Progenitor cell of endocrine pancreas (in vitro differentiated cells): ENCODE measurements at places on chromosomes 11 and 22. TPM values are rescaled to one million over a fixed set of nuclear protein-coding genes. Genes with fewer than 3 reads are reported as not detected.

Gene OR8D1
- total RNA-seq, result not detected in 2 replicates

Gene OR4S2
- total RNA-seq, result not detected in 2 replicates

Gene GRM5
- total RNA-seq, result 0.20 and 0.26 TPM in 2 replicates

Gene OR8D4
- 0.24 and 0.58 TPM in 2 replicates for total RNA-seq

Gene ZNRF3
- 7.5 and 9.5 TPM in 2 replicates for total RNA-seq

Gene BEST1
- 0.34 and 0.44 TPM in 2 replicates for total RNA-seq

Gene EMSY
- 42.3 and 43.3 TPM in 2 replicates for total RNA-seq

Gene UPK3A
- total RNA-seq, result 0.57 and 1.9 TPM in 2 replicates

Gene OR51I1
- total RNA-seq, result not detected in 2 replicates

Gene TBCEL
- 28.6 and 28.9 TPM in 2 replicates for total RNA-seq

Gene UPB1
- 0.50 and 0.75 TPM in 2 replicates for total RNA-seq

Gene CARD18
- total RNA-seq, result not detected in 2 replicates

Gene FXYD2
- total RNA-seq, result 7.4 and 7.7 TPM in 2 replicates

Gene CRACR2B
- 50.9 and 52.9 TPM in 2 replicates for total RNA-seq

Gene TXN2
- total RNA-seq, result 55.0 and 59.6 TPM in 2 replicates

Gene RASGRP2
- total RNA-seq, result 0.53 and 0.73 TPM in 2 replicates

Gene CBLIF
- total RNA-seq, result 17.9 and 27.1 TPM in 2 replicates

Gene ADAMTS15
- 1.2 TPM in 2 replicates for total RNA-seq

Gene DDIAS
- total RNA-seq, result 7.1 and 7.8 TPM in 2 replicates

Gene MMP13
- total RNA-seq, result not detected in 2 replicates

Gene HORMAD2
- total RNA-seq, result not detected in 2 replicates

Gene IRAG1
- total RNA-seq, result 5.4 and 6.3 TPM in 2 replicates

Gene MYEOV
- 0.14 TPM in 1 of 2 replicates, not detected in the other for total RNA-seq

Gene SLC35F2
- 17.5 and 19.4 TPM in 2 replicates for total RNA-seq

Gene LRRC74B
- 0.40 and 0.72 TPM in 2 replicates for total RNA-seq

Gene RAPSN
- total RNA-seq, result 0.42 and 0.81 TPM in 2 replicates

Gene ARHGAP1
- total RNA-seq, result 39.0 and 39.8 TPM in 2 replicates

Gene SLC22A6
- not detected in 2 replicates for total RNA-seq

Gene OR52N4
- not detected in 2 replicates for total RNA-seq

Gene GP1BB
- total RNA-seq, result 5.8 and 7.7 TPM in 2 replicates

Gene PDGFD
- total RNA-seq, result 7.8 and 8.0 TPM in 2 replicates

Gene CLMP
- total RNA-seq, result 2.3 and 4.0 TPM in 2 replicates

Gene OR51B4
- not detected in 2 replicates for total RNA-seq

Gene IGLL1
- not detected in 2 replicates for total RNA-seq

Gene MEI1
- 1.0 and 1.5 TPM in 2 replicates for total RNA-seq

Gene INS
- total RNA-seq, result 68.7 and 75.2 TPM in 2 replicates

Gene NECTIN1
- total RNA-seq, result 42.1 and 44.8 TPM in 2 replicates

Gene POU2AF2
- total RNA-seq, result not detected in 2 replicates

Gene CARD16
- total RNA-seq, result not detected in 2 replicates

Gene FAM180B
- total RNA-seq, result 0.26 and 0.29 TPM in 2 replicates

Gene C11orf52
- total RNA-seq, result 16.2 and 19.4 TPM in 2 replicates

Gene GPR83
- total RNA-seq, result 0.31 and 0.62 TPM in 2 replicates
